ENCODE measurements at places on chromosomes 5 and 9.

- no peak for DNase-seq
Measured at GRCh38 chr5:158354958-158355357, 496.0 kb upstream of the CLINT1 start.

DNA sequence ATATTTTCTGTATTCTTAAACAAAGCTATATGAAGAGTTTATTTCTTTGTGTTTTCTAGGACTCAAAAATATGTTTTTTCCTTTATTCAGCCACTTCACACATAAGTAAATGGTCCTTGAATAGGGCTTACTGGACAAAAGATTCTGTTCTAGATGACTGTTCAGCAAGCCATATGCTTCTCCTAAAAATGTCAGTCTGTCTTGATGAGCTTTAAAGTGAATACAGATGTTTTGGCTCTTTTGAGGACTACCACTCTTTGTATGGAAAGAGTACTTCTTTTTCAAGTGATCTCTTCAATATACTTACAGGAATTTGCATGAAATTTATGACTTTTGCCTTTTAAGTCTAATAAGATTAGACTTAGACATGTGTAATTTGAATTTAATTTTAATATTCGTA is 8.4 kb downstream of the NDUFS4 start:
- DNase-seq: no peak

DNA sequence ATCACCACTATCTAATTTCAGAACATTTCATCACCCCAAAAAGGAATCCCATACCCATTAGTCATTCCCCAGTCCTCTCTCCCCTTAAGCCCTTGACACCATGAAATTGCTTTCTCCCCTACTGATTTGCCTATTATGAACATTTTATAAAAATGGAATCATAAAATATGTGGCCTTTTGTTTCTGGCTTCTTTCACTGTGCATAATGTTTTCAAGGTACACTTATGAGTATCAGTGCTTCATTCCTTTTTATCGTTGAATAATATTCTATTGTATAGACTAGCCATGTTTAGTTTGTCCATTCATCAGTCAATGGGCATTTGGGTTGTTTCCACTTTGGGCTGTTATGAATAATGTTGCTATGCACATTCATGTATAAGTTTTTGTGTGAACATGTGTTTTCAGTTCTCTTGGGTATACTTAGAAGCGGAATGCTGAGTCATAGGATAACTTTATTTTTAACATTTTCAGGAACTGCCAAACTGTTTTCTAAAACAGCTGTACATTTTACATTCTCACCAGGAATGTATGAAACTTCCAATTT is 40.4 kb upstream of the FGF1 start:
- no peak for DNase-seq

DNA sequence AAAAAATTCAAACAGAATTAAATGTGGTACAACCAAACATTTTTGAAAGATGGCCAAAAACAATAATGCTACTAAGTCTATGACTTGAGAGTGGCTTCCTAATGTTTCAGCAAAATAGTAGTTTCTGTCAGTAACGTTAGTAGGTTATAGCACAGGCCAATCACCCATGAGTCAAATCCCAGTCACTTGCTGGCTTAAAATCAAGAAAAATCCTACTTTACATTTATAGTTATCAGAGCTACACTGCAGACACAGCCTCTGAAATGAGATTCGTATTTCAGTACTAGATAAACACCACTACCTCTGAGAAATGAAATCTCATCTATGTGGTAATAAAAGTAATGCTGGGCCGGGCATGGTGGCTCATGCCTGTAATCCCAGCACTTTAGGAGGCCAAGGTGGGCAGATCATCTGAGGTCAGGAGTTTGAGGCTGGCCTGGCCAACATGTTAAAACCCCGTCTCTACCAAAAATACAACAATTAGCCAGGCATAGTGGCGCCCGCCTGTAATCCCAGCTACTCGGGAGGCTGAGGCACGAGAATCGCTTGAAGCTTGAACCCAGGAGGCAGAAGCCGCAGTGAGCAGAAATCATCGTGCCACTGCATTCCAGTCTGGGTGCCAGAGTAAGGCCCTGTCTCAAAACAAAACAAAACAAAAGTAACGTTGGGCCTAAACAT is 6.1 kb downstream of the ZDHHC21 start:
- DNase-seq: no peak

DNA sequence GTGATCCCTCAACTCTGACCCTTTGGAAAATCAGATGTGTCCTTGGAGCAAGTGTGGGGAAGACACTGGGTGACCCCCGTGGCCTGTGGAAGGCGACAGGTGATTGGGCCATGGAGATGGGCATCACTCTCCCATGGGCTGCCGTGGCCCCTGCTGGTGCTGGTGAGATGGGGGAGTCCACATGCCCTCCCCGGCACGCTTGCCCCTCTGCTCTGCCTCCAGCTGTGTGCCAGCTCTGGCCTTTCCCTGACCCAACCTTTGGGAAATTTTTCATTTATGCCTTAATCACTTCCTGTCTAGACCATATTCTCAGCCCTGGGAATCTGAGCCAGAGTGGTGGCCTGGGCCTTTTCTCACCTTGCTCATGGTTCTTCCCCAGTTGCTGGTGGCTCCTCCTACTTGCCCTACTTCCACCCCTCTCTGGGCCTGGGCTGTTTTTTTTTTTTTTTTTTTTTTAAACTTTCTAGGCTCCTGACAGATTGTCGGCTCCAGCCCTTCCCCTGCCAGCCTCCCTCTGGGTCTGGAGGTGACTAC is 56.6 kb downstream of the RGS3 start:
- DNase-seq: no peak

DNA sequence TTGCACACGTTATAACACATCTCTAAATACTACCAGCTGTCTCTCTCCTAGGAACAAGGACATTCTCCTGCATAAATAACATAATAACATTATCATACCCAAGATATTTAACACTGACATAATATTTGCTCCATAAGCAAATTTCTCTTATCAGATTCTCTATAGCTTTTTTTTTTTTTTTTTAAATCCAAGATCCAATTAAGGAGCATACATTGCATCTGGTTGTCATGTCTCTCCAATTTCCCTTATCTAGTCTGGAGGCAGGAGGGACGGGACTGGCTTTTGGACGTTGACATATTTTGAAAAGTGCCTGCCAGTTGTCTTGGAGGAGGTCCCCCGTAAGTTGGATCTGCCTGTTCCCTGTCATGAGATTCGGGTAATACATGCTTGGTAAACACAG is 76.6 kb downstream of the RAPGEF1 start:
- no peak for DNase-seq

DNA sequence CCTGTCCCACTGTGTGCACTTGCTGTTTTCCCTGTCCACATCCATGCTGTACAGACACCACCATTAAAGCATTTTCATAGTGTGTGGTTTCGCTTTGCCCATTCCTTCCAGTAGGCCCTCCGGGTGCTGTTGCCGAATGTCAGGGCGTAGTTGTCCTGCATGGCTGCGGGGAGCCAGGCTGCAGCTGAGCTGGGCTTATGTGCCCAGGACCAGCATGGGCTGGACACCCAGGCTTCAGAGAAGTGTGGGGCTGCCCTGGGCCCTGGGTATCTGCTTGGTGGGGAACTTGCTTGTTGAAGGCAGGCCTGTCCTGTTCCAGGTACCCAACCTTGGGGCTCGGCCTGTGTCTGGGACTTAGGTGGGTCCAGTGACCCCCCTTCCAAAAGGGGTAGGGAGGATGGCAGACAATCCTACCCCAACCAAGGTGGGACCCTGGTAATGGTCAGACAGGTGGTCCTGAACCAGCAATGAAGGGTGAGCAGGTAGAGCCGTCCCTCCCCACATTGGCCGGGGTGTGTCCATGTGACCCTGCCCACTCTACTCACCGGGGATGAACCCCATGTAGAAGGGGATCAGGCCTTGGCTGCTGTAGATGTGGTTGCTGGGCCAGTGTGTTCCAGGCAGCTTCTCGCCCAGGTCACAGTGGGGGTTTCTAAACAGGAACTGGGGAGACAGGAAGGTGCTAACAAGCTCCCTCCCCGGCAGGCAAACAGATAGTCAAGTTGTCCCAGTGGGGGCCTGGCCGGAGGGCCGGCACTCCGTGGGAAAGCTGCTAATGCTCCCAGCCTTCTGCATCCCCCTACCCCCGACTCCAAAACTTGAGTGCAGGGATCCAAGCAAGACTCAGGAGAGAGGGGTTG is 2.8 kb downstream of the TUBB4B start:
- DNase-seq: no peak

- DNase-seq: no peak
Measured at GRCh38 chr5:120599576-120599975, 135.5 kb downstream of the PRR16 start.

DNA sequence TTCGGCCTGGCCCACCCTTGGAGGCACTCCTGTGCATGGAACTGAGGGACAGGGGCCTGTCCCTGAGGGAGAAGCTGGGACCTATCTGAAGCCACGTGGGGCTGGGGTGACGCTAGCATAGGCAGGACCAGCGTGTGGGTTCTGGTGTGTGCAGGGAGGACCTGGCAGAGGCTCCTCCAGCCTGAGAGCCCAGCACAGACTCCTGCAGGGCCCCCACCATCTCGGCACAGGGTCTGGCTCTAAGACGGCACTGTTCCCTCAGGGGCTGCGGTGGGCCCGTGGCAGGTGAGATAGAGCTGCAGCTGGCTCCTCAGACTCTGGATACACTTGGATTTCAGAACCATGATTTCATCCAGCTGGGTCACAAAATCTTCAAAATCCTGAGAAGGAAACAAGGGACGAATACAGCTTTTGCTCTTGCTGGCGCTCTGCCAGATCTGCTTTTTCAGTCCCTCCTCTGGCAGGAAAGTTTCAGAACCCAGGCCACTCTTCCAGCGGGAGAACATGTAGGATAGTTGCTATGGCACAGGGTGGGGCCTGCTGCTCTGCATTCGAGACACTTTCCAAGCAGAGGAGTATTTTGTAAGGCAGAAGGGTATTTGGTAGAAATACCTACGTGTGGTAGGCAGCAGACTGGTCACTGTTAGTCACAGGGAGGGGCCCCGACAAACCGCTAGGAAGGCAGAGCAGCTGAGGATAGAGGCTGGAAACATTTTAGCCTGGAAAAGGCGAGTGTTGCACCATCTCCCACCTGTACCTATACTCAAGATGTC is 74.7 kb downstream of the KIF24 start:
- no peak for DNase-seq

DNA sequence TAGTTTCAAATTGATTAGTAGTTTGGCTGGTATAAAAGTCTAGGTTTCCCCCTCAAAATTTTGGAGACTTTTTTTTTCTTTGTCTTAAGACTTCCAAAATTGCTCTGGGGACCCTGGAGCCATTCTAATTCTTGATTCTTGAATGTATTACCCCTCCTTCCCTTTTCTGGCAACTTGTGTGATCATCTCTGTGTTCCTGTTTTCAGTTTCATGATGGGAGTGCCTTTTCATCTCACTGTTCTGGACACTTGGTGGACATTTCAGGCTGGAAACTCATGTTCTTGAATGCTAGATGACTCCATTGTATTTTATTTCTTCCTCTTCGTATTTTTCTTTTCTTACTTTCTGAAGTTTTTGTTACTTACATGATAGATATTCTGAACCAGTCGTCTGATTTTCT is 57.3 kb upstream of the LRRC70 start:
- DNase-seq: no peak

- no peak for DNase-seq
Measured at GRCh38 chr5:135439231-135440205, 7.6 kb downstream of the DCANP1 start.

Measured in stimulated activated CD8-positive, alpha-beta memory T cell treated with anti-CD3 and anti-CD28 coated beads, Interleukin-4, amount 100 ng/mL, for 4 hours (primary cell).